ENCODE measurements at places on chromosomes 4 and X.

- DNase-seq, result no peak
Measured at GRCh38 chr4:148166132-148166591, 276.1 kb downstream of the NR3C2 start.

DNA sequence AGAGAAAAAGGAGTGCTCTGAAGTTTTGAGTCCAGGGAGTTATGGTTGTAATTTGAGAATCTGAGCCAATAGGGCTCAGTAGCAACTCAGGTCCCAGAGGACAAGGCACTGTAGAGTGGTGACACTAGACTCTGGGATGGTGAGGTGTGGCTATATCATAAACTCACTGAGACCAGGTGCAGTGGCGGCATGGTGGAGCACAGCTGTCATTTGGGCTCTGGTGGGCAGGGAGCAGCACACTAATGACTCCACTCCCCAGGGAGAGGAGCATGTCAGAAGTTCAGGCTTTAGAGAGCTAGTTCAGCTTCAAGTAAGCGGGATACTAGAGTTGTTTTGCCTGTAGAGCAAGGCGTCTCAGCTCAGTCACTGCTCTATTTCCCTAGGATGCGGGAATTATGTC is 165.4 kb upstream of the USP38 start:
- no peak for DNase-seq

DNA sequence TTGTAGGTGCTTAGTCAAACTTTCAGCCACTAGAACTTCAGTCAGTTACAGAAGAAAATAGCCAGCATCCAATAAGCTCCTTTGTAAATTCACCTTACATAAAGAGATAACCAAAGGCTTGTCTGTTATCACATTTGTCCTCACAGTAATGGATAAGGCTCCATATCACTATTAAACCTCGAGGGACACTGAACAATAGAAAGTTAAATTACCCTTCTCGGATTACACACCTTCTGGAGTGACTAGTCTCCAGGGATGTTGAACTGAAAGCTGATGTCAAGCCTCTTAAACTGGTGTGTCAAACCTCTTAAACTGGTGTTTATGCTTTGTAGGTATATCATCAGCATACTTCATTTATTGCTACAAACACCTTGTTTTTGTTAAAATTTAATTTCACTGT is 639.0 kb downstream of the CENPC start:
- no peak for DNase-seq

- peak; percentile 24 for DNase-seq
Measured at GRCh38 chr4:56817840-56818491, 3.5 kb downstream of the SPINK2 start.

DNA sequence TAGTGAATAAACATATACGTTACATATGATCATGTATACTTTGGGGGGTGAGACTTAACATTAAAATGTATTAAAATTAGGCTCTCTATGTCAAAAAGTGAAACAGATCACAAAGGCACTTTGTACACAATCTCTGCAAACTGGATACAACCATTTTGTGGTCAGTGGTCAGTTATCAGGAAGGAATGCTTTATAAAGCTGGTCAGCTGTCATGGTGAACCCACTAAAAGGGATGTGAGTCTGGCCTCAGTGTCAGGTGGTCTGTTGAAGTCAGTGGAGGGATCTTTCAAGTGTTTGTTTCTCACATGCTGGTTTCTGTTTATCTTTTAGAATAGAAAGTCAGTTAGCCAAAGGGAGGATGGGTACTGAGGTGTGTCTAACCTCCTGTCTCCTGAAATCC is 875.5 kb upstream of the INTU start:
- DNase-seq, result no peak

DNA sequence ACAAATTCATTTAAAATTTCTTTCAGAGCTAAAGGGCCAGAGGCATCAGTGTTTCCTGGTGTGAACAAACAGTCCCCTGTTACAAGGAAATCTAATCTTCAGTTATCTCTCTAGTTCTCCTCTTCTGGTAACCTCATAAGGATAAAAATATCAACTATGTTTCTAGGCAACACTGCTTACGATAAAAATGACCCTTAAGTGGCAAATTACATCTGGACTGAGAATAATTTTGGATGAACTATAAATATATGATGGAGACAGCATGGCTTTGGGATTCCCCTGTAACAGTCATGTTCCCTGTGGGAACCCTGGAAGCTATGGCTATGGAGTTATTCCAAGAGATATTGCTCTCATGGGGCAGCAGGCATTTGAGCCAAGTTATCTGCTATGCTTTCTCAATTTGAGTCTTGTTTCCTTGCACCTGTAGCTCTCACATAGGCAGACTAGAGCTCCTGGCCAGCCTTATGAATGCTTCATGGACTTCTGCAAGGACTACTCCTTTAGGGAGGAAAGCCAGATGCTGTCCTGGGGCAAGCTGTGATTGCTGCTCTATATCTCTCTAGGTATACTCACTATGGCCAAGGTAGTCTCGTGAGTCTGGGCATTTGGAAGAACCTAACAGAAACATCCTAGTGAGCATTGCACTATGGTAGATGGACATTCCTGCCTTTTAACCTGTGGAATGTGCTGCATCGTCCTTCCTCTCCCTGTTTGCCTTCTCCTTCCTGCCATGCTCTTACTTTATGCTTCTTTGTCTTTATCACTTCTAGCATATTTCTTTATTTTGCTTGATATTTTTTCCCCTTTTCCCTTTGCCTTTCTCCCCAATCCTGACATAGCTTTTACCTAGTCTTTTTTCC is 14.2 kb downstream of the C4orf33 start:
- no peak for DNase-seq

- DNase-seq, result peak; percentile 4
Measured at GRCh38 chrX:100895365-100896075, 21.4 kb upstream of the NOX1 start.

All from CD4-positive, alpha-beta T cell treated with Interleukin-12 subunit alpha and Interleukin-12 subunit beta, for 1 hour (primary cell).